ENCODE measurements at places on chromosomes 7 and 10. TPM values are rescaled to one million over a fixed set of nuclear protein-coding genes. Genes with fewer than 3 reads are reported as not detected.

GRCh38 chr10:102646610-102647442, 2.5 kb downstream of the TRIM8 start:
- peak overlapping the region; percentile 86 for H3K27ac ChIP-seq
- peaks cover 21% of the 10 kb centered on the region for H3K36me3 ChIP-seq
- peak overlapping the region; percentile 97 for H3K4me3 ChIP-seq
- DNase-seq = peak; percentile 32
- H3K27me3 ChIP-seq = no peaks in the 10 kb centered on the region
- peaks cover 41% of the 10 kb centered on the region for H3K4me1 ChIP-seq

DNA sequence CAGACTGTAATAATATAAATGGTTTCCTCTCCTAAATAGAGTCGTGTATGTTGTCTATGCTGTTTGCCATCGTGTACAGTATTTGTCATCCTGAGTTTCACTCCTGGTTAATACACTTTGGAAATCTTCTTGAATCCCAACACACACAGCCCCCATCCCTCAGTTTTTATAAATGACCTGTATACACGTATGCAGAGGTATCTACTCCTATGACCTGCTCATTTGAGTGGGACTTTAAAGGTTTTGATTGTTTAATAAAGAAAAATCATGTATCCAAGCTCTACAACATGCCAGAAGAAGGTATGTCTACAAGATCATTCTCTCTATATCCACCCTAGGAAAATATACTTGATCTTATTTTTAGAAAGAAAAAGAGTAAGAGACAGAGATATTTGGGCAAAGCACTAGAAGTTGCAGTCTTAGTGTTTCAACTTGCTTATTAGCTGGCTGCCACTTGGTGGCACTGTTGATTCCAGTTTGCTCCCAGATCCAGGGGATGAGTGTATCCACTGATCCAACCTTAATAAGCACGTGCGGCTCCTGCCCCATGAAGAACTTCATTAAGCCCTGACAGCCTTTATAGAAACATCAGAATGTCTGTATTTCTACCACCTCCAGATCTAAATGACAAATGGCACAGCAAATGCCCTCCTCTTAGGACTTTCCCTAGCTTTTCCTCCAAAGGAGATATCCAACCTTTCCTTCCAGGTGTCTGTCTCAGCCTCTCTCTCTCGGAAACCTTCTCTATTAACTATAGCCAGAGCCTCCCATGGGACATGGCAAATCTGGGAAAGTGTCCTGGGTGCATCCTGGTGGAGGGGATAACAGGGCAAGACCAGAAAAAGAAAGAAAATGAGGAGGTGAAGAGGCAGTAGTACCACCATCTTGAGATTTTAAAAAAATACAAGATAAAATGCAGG, 181.6 kb upstream of the NEBL start:
- no peaks in the 10 kb centered on the region for H3K27me3 ChIP-seq
- no peak overlapping the region for H3K4me3 ChIP-seq
- H3K27ac ChIP-seq = no peak overlapping the region
- H3K36me3 ChIP-seq = no peaks in the 10 kb centered on the region
- H3K4me1 ChIP-seq = peaks cover 6% of the 10 kb centered on the region

- no peak overlapping the region for H3K27ac ChIP-seq
- H3K36me3 ChIP-seq = no peaks in the 10 kb centered on the region
- H3K4me1 ChIP-seq = no peaks in the 10 kb centered on the region
- H3K4me3 ChIP-seq = no peak overlapping the region
- DNase-seq = no peak
- H3K27me3 ChIP-seq = no peaks in the 10 kb centered on the region
Measured at GRCh38 chr10:130885021-130885655, 426.4 kb downstream of the TCERG1L start.

DNA sequence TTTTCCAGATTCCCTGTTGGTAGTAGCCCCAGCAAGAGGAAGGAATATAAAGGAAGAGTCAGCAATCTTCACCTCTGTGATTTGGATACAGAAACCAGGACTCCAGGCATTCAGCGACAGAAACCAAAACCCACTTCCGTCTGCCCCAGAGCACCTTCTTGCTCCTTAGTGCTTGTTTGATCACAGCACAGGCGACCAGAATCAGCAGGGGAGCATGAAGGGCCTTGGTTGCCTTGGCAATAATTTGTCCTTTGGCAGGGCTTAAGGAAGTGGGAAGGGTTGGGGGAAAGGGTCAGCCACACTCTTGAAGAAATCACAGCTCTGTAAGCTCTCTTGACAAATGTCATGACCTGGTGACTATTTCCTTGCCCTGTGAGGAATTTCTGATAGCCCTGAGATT, 379.6 kb downstream of the OTUD1 start:
- H3K27ac ChIP-seq = no peak overlapping the region
- H3K4me1 ChIP-seq = no peaks in the 10 kb centered on the region
- DNase-seq = no peak

The STRIP2 gene
- total RNA-seq = 10.8 TPM

The TRRAP gene
- total RNA-seq = 44.5 TPM

The EMX2 gene
- total RNA-seq = not detected

Measured in HCT116 (cell line).